ENCODE measurements at places on chromosomes 16 and 17. TPM values are rescaled to one million over a fixed set of nuclear protein-coding genes. Genes with fewer than 3 reads are reported as not detected.

CCL3 gene
- total RNA-seq = 0.53 TPM

DNA sequence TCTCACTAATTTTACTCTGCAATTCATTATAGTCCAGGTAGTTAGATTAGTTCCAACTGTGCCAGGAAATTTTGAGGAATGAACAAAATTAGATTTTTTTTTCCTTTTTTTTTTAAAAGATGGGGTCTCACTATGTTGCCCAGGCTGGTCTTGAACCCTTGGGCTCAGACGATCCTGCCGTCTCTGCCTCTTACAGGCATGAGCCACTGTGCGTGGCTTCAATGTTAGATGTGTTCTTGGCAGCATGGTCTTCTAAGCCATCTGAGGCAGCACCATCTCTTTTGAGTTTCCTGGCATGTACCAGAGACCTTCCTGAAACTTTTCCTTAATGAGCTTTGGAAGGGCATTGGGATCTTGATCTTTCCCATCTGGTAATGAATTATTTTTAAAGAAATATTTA lies 2.6 kb upstream of the AHSP start:
- DNase-seq = no peak
- H3K4me1 ChIP-seq = no peaks in the 10 kb centered on the region
- no peaks in the 10 kb centered on the region for H3K36me3 ChIP-seq
- no peak overlapping the region for H3K4me3 ChIP-seq
- H3K27me3 ChIP-seq = no peaks in the 10 kb centered on the region

- no peaks in the 10 kb centered on the region for H3K27me3 ChIP-seq
- H3K27ac ChIP-seq = no peak overlapping the region
- H3K36me3 ChIP-seq = no peaks in the 10 kb centered on the region
Observed at GRCh38 chr17:77366206-77366557, 225.4 kb downstream of the SEC14L1 start.

- DNase-seq = no peak
- peaks cover 15% of the 10 kb centered on the region for H3K4me1 ChIP-seq
- no peaks in the 10 kb centered on the region for H3K36me3 ChIP-seq
- no peak overlapping the region for H3K27ac ChIP-seq
- no peaks in the 10 kb centered on the region for H3K27me3 ChIP-seq
Observed at GRCh38 chr16:23554536-23554935, 2.6 kb downstream of the EARS2 start.

GRCh38 chr16:1158456-1159324 lies 5.8 kb downstream of the CACNA1H start:
- H3K27me3 ChIP-seq = peaks cover 3% of the 10 kb centered on the region
- H3K4me1 ChIP-seq = no peaks in the 10 kb centered on the region
- no peaks in the 10 kb centered on the region for H3K36me3 ChIP-seq
- H3K27ac ChIP-seq = no peak overlapping the region
- no peak for DNase-seq

HNF1B gene
- total RNA-seq = 6.8 TPM

DNA sequence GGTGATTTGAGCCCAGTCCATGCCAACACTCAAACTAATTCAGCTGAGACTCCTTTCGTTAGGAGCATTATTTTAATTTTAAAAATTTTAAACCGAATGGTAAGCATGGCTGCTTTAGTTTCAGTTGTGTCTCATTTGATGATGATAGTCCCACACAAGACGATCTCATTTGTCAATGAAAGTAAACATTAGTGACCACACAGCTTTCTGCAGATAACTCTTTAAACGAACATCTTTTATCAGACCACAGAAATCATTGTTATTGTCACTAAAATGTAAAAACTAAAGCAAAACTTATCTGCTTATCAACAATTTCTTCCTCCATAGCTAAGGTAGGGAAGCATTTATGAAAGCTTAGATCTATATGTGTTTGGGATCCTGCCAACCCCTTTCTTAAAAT lies 382.2 kb downstream of the ZFHX3 start:
- no peak overlapping the region for H3K27ac ChIP-seq
- no peak for DNase-seq
- no peaks in the 10 kb centered on the region for H3K36me3 ChIP-seq
- no peaks in the 10 kb centered on the region for H3K4me1 ChIP-seq

DNA sequence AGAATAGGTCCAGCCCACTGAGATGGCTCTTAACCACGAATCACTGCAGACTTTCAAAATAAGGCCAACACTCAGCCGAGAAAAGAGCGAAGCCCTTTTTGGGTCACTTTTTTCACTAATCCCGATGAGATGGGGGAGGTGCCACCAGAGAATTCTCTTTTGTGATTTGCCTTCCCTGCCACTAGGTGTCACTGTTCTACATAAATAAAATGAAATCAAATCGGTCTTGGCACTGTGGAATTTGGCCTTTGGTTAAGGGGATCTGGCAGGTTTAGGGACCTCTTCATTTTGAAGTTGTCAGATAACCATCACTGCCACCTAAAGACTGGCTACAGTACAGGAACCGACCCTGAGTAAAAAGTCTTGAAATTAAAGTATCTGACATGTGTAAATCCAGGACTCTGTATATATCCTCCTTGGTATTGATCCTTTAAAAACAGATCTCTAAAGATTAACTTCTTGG lies 147.0 kb downstream of the HS3ST4 start:
- no peak overlapping the region for H3K4me3 ChIP-seq
- H3K27ac ChIP-seq = no peak overlapping the region
- DNase-seq = no peak
- H3K36me3 ChIP-seq = no peaks in the 10 kb centered on the region
- no peaks in the 10 kb centered on the region for H3K4me1 ChIP-seq

SNX20 gene
- 0.58 TPM for total RNA-seq
